RKO (cell line): ENCODE measurements at places on chromosomes 5 and 9.

GRCh38 chr5:89280103-89281037 is 397.4 kb upstream of the MEF2C start:
- DNase-seq = no peak

- no peak for DNase-seq
Measured at GRCh38 chr9:116287721-116288120, 134.1 kb downstream of the PAPPA start.

GRCh38 chr5:181160152-181160754 is 12.9 kb downstream of the OR2V2 start:
- peak; percentile 93 for DNase-seq

DNA sequence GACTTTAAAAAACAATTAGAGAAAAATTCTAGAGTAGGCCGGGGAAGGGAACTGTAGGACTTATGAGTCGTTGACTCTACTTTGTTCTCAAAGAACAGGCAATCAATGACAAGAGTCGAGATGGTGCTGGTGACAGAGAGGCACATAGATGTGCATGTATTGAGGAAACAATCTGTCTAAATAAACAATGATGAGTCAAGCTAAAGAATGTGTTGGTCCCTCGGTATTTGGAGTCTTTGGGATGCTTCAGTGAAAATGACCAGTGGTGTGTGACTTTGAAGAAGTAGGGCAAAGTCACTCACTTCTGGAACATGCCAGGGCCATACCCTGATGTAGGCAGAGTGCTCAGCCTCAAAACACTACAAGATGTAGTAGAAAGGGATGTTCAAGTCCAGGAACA is 288.1 kb upstream of the PANK3 start:
- no peak for DNase-seq

DNA sequence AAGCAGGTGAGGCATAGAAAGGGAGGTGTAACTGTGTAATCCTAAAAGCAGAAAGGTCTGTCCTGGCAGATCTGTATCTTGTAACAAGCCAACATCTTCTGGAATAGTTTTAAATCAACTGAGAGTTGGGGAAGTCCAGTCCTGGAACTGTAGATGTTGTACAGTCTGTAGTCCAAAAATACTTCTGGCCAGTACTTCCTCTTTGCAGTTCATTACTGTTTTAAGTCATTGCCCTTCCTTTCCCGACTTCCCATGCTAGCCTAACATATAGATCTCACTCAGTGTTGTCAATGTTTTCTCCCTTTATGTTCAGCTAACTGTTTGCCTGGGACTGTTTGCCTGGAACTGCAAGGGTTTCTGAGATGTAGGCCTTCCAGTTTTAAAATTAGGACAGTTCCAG is 168.5 kb upstream of the ISL1 start:
- DNase-seq = no peak

- no peak for DNase-seq
Measured at GRCh38 chr5:150577378-150578139, 62.9 kb upstream of the SYNPO start.

DNA sequence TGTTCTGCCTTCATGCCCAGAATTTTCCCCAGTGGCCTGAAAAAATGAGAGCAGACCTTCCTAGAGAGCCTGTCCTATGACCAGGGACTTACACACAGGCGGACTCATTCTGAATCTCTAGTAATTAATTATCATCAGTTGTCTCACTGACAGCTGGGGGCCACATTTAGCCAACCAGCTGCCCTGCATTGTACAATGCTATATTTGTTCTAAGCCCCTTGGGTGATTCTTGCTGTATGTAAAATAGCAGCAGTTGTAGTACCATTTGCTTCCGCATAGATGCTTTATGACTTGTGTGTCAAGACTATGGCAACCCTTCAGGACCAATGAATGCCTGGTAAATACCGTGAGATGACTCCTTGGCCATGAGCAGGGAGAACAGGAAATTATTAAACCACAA is 415.4 kb upstream of the SEMA6A start:
- peak; percentile 68 for DNase-seq

- no peak for DNase-seq
Measured at GRCh38 chr9:115855458-115856133, 298.0 kb upstream of the PAPPA start.
